ENCODE measurements at places on chromosomes 5 and 9. TPM values are rescaled to one million over a fixed set of nuclear protein-coding genes. Genes with fewer than 3 reads are reported as not detected.

NCBP1 gene
- 25.0 TPM for total RNA-seq

BTNL8 gene
- not detected for total RNA-seq

DNA sequence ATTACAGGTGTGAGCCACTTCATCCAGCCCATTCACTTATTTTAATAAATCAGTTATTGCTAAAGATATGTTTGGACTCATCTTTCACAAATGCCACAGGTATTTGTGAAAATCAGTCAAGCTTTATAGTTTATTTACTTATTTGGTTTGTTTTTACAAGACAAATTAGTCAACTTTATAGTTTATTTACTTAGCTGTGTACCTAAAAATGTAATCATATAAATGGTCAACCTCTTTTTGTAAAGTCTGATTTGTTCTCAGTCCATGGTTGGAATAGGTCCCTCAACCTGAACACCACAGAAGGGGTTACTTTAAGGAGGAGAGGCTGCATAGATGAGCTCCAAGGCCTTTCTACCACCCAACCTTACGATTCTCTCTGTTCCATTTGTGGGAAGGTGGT is 80.2 kb downstream of the GNAQ start:
- no peak for DNase-seq

PDE6A gene
- total RNA-seq = 0.15 TPM

DNA sequence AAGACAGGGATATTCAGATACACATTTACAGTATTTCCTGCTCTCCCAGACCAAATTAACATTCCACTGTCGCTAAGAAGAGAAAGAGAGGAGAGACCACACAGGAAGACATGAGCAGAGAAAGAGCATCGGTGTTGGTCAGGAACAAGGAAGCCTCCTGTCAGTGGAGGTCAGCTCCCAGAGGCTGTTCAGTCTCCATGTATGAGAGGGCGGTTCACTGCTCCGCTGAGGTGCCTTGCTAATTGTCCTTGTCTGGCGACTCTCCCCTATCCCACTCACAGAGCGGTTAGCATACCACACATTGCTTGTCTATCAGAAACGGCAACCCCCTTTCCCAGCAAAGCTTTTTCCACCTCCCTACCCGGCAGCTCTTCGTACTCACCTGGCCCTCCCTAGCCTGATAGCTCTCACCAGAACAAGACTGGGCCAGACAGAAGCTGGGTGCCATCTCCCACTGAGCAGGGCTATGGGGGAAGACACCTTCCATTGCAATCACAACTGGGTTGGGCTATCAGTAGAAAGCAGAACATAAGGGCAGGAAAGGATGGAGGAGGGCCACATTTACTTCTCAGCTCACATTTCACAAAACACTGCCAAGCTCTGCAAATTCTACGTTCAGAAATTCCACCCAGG is 58.6 kb upstream of the LMNB1 start:
- no peak for DNase-seq

DNA sequence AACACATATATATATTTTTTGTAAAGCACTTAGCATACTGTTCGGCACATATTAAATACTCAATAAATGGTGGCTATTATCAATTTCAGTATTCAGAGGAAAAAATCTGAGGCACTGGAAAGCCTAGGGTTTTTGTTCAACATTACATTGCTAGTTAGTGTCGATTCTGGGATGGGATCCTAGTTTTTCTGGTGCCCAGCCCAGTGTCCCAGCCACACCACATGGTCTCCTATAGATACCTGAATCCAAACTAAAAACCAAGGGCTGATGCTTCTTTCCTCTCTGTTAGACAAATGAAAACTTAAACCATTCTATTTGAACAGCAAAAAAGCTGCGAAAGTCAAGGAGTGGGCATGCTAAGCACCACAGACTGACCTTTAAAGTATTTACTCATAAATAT is 810.7 kb upstream of the DMAC1 start:
- DNase-seq = no peak

- DNase-seq = no peak
These were observed 31.9 kb downstream of the PALM2AKAP2 start for GRCh38 chr9:109811876-109812275.

GRCh38 chr9:14251154-14252071 is 62.5 kb downstream of the NFIB start:
- peak; percentile 79 for DNase-seq

SV2C gene
- 0.59 TPM for total RNA-seq

PCDHA3 gene
- 0.96 TPM for total RNA-seq

GRCh38 chr9:137454597-137455358 is 4.4 kb downstream of the NSMF start:
- DNase-seq = no peak

- DNase-seq = no peak
These were observed 4.2 kb downstream of the DHX29 start for GRCh38 chr5:55303238-55303690.

DNA sequence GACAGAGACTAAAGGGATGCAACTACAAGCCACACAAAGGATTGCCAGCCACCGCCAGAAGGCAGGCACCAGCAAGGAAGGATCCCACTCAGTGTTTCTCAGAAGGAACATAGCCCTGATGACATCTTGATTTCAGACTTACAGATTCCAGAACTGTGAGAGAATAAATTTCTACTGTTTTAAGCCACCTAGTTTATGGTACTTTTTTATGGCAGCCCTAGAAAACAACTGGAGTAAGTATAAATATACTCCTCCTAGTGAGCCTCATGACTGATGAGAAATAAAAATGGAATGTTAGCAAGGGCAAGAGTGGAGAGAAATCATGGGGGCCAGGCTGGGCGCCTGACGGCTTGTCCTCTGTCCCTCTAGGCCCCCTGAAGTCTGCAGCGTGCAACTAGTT is 307.3 kb downstream of the PIK3R1 start:
- DNase-seq = no peak

SIT1 gene
- total RNA-seq = 1.2 TPM

ENC1 gene
- 13.8 TPM for total RNA-seq

DNA sequence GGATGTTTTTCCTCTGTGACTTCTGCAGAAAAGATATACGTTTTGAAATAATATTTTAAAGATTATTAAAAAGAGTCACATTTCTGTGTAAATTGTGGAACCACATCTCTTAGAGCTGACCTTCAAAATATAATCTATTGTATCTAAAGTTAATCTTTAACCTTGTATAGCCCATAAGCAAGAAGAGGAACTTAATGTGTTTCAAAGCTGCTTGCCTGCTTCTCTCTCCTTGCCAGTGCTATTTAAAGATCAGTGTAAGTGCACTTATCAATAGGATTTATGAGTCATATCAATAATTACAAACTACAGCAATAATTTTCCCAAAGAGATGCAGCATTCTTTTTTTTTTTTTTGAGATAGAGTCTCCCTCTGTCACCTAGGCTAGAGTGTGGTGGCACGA is 29.4 kb upstream of the GDA start:
- no peak for DNase-seq

PCDHGC3 gene
- 35.1 TPM for total RNA-seq

- no peak for DNase-seq
These were observed 505.3 kb downstream of the CCDC171 start for GRCh38 chr9:16058131-16058549.

DNA sequence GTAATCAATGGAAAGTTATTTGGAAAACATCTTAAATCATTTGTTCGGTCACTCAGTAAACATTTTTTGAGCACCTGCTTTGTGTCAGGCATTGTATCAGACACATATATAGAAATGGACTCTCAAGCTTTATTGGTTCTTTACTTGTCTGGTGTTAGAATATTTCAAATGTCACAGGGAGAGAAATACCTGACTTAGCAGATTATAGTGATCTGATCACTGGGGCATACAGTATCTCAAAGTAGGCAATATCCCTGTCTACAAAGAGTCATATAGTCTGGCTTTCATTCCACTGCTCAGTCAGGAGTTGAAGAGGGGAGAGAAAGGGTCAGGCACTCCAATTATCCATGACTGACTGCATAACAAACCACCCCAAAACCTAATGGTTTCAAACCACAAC is 30.2 kb downstream of the ENTREP1 start:
- DNase-seq = no peak

- DNase-seq = no peak
These were observed 450.0 kb downstream of the TLE1 start for GRCh38 chr9:81239388-81239787.

DNA sequence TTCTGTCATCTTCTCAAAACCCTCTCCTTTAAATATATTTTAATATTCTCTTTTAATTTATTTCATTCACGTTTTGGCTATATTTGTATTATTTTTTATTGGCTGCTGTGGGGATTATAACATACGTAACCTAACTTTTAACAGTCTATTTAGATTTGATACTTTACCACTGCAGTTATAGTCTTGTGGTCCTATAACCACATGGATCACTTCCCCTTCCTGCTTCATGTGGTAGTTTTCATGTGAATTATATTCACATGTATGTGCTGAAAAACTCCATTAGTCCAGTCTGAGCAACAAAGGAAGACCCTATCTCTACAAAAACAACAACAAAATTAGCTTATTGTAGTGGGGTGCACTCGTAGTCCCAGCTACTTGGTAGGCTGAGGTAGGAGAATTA is 34.3 kb downstream of the CENPP start:
- DNase-seq = no peak

DNA sequence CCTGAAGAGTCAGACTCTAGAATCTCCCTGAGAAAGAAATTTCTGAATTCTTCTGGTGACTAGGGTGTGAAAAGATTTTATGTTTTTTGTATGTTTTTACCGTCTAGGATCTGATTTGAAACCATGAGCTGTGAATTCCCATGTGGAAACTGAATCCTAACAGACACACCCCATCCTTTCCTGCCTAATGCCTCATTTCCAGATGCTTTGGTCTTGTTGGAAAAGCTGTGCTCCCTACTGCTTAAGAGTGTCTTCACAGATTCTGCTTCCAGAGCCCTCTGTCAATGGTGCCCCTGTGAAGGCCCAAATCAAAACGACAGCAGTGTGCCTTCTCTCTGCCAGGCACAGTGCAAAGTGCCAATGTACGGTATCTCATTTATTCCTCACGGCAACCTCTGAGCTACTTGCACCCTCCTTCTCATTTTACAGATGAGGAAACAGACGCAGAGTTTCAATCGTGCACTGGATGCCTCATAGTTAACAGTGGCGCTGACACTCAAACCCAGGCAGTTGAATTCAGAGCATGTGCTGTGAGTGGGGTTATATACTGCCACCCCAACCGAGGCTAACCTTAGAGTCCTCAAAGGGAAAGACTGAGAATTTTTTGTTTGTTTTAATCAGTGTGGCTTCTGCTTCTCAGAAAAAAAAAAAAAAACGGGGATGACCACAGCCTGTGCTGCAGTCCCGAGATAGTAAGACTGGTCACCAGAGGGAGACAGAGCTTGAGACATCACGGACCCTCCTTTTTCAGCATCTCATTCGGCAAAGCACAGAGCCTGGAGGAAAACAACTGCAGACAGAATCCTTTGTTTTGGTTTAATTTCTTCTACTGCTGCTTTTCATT is 188.4 kb downstream of the SNCAIP start:
- DNase-seq = no peak

IL13 gene
- total RNA-seq = 0.73 TPM

DNA sequence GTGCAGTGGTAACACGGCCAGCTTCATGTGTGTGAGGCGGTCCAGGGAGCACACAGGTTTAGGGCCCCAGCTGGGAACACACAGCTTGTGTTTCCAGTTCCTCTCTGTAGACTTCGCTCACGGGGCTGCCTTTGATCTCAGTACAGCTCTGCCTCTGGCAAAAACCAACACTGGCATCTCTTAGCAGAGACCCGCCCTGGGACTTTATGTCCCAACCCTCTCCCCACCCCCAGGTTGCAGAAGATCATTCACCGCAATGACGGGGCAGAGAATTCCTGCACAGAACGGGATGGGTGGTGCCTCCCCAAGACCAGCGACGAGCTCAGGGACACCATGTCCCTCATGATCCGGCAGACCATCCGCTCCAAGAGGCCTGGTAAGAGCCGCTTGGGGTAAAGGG is 5.2 kb upstream of the CEL start:
- no peak for DNase-seq

GRCh38 chr9:93096131-93096802 is at the start of gene CARD19:
TSS of gene CARD19 (plus strand) at chr9:93096217. CDS start at chr9:93096346, 129 bp downstream.
- DNase-seq = peak; percentile 65

SPOCK1 gene
- 14.5 TPM for total RNA-seq

FAM221B gene
- not detected for total RNA-seq

DNA sequence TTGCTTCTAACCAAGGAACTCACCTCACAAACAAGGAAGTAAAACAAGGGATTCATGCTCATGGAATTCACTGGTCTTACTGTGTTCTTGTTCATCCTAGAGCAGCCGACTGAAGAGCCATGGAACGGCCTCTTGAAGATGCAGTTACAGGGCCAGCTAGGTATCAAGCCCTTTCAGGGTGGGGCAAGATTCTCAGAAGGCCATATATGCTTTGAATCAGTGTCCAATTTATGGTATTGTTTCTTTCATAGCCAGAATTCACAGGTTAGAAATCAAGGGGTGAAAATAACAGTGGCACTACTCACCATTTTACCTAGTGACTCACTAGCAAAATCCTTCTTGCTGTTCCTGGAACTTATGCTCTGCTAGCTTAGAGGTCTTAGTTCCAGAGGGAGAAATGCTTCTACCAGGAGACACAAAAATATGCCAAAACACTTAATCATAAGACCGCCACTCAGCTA is 159.5 kb upstream of the CDH10 start:
- DNase-seq = no peak

- no peak for DNase-seq
These were observed 89.7 kb downstream of the PPP2R2B start for GRCh38 chr5:146788898-146789297.

DNA sequence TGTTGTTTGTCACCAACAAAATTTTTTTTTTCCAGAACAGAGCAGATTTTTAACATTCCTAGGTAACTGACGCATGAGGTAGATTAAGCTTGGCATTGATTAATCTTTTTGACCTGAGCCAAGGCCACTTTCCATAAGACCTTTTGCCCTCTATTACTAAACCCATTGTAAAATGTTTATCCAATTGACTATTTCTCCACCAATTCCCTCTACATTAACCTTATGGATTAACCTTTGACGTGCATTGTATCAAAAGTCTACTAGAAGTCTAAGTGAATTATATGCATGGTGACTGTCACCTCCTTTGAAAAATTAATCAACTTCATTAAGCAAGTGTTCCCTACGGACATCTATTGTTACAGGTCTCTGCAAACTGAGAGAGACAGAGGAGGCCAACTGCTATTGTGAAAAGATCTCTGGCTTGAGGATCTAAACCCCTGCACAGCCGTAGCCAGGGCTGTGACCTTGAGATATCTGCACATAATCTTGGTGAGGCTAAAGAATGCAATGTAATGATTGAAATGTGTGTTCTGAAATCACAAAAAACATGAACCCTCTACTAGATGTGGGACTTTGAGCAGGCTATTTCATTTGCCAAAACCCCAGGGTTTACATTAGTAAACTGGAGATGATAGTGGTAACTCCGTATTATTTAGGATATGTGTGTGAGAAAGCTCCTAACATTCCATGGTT is 632.2 kb downstream of the TLR4 start:
- DNase-seq = no peak

LHX3 gene
- total RNA-seq = not detected

All from breast epithelium (tissue), 4 donors.